ENCODE measurements at places on chromosomes 7 and 10.
A peak's percentile ranks its signal among the peaks of the same experiment; 100 is the strongest.

GRCh38 chr10:391305-391704, 256.1 kb downstream of the ZMYND11 start:
- DNase-seq = no peak

GRCh38 chr10:4033341-4033896, 248.4 kb upstream of the KLF6 start:
- DNase-seq = no peak

DNA sequence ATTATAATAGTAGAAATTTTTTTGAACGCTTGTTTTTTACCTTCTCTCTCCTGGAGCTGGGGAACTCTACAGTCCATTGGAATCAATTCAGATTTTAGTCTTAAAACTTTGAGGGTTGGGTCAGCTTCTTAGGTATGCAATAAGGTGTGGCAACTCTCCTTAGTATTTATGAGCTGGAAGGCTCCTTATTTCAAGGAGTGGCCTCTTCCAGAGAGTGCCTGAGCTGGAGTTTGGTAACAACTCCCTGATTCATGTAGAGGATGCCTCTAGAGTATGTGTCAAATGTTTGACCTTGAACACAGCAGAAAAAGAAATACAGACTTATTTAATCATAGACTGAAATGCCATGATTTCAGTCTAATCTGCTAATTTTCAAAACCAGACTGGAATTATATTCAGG, 11.1 kb downstream of the CDK14 start:
- DNase-seq = no peak

GRCh38 chr10:79187121-79187940, 118.6 kb downstream of the ZMIZ1 start:
- no peak for DNase-seq

DNA sequence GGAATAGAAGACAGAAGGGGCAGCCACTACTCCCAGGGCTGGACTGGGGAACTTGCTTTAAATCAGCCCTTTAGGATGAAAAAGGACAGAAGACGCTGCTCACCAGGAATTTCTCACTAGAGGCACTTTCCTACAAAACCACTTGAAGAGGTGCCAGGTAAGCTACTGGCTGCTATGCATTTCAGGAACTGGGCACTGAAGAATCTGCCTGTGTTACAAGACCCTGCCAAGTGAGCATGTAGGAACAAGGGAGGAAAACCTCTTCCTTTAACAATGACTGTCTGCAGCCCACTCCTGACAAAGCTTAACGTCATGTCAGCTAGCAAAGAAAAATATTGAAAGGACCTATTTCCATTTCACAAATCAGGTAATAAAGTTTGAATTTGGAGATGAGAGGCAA, 5.8 kb upstream of the AGMO start:
- no peak for DNase-seq

- DNase-seq = no peak
Measured at GRCh38 chr10:11993834-11994468, 48.7 kb downstream of the UPF2 start.

DNA sequence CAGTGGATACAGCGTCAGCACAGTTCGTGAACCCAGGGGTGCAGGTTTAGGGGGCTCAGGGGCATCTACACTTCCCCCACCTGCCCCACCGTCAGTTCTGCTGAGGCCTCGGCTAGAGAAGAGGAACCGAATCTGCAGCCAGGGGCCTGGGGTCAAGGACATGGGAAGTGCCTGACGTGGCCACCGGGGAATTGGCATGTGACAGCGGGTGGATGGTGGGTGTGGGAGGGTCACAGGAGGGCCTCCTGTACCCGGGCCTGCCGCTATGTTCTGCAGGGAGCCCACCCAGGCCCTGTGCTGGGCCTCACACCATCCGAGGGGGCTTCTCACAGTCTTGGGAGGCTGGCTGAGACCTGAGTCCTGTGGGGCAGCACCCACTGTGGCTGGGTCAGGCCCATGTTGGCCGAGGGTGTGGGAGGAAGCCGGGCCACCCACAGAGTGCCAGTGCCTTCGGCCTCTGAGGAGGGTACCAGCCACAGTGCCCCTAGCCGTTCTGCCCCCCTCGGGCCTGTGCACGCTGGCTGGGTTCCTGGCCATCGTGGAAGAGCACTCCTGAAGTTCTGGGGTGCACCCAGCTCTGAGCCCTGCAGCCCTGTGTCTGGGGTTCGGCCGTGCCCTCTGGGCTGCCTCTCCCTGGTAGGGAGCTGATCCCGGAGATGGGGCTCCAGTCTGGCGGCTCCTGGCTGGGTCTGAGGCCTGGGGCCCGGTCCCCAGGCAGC, 5.9 kb downstream of the TTYH3 start:
- DNase-seq = no peak

DNA sequence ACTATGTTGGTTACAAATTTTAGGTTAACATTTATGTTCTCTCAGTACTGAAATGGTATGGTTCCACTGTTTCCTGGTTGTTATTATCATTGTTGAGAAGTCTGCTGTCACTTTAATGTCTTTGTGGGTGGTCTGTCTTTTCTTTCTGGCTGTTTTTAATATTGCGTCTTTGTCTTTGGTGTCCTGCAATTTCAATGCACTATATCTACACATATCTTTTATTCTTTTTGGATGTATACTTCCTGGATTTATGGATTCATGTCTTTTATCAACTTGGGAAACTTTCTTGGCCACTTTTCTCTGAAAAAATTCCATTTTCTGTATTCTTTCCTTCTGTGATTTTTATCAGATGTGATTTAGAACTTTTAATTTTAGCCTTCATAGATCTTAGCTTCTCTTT, 250.2 kb downstream of the BUB3 start:
- DNase-seq = no peak

DNA sequence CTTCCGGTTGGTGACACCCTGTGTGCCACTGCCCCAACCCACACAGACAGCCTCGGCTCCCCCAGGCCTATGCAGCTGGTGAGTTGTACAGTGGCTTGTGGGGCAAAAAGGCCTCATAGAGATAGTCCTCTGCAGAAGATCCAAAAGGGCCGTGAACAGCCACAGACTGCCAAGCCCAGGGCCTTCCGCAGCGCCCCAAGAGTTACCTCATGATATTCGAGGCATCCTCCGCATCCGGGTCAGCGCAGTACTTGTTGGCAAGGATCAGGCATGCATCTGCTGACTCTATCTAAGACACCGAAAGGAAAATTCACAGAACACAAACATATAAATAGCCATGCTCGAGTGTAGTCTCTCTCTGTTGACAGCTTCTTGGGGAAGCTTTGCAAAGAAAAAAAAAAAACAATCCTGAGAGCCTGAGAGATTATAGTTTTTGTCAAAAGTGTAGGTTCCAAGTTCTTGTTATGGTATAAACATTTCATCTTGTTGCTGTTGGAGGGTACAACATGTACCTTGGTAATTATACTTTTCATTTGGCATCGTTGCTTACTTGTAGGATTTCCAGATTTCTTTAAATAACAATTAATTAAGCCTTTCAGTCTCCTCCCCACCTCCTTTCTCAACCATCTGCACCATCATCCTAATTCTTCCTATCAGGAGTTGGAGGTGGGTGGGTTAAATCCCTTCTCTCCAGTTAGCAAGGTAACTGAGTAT, 553.0 kb downstream of the KCNMA1 start:
- DNase-seq = no peak

- no peak for DNase-seq
Measured at GRCh38 chr10:133592716-133593115, 27.3 kb upstream of the SYCE1 start.

GRCh38 chr7:47514818-47515217, 67.1 kb downstream of the TNS3 start:
- DNase-seq = no peak

DNA sequence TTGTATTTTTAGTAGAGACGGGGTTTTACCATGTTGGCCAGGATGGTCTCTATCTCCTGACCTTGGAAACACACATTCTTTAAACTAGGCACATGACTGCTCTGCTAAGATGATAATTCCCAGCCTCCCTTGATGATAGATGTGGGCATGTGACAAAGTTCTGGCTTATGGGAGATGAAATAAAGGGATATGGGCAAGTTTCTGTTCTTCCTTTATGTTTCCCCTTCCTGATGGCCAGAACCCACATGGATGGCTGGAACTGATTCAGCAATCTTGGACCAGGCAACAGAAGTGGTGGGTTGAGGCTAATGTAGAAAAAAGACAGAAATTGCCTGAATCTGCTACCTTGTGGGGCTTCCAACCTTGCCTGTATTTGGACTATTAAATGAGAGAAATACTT, 60.7 kb upstream of the NRP1 start:
- no peak for DNase-seq

DNA sequence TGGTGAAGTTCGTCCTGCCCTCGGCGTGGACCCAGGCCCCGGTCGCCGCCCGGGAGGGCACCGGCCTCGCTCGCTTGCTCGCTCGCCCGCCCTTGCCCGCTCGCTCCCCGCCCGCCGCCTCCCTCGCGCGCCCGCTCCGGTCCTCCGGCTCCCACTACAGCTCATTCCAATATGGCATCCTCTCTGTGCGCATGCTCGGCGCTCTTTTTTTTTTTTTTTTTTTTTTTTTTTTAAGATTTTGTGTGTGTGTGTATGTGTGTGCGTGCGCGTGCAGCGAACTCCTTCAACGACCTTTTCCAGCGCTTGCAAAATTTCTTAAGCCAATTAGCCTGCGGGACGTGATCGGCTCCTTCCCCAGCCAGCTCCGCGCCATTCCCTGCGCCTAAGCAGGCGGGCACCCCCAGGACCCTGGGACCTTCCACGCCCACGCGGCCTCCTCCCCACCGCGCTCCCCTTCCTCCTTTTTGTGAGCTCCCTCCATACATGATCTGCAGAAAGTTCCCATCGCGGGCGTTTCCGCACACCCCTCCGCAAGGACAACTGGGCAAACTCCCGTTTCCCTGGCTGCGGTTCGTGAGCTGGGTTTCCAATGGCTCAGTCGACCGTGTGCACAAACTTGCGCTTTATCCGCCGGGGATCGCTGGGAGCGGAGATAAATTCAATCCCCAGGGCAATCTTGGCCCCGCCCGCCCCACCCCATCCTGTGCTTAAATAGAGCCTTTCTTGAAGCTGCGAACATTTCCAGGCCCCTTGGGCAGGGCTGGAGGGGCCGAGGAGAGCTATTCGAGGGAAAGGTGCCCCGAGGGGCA, at the start of gene SFMBT2:
Gene SFMBT2, minus strand, starts transcription at position 173 of the 809 bp plus-strand sequence. CDS start 29,136 bp downstream, outside the sequence.
- DNase-seq = peak; percentile 67

DNA sequence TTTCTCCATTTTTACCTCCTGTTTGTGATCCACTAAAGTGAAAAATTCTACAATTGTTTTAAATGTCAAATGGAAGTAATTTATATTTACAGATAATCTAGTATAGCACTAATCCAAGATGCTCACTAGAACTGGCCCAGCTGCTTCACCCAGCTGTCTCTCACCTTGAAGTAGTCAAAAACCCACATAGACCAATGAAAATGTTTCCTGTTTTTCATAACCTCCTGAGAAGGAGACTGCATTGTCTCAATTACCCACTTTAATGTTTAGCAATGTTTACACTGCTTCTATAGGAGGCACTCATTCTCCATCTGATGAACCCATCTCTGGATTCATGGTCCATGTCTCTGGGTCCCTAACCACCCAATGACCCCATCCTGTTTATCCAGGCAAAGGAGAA, 56.1 kb upstream of the ADO start:
- no peak for DNase-seq

GRCh38 chr7:26122745-26123144, 29.3 kb upstream of the NFE2L3 start:
- no peak for DNase-seq

DNA sequence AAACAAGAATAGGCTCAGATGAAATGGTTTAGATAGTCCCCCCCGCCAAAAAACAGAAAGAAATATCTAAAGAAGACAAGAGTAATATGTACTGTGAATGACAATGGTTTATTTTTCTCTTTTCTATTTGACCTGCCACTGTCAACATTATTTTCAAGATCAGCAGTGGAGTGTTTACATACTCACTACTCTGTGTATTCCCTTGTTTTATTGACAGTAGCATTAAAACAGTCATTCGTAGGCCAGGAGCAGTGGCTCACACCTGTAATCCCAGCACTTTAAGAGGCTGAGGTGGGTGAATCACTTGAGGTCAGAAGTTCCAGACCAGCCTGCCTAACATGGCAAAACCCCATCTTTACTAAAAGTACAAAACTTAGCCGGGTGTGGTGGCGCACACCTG, 245.3 kb upstream of the SLC26A5 start:
- no peak for DNase-seq

GRCh38 chr10:43209074-43209455, 57.8 kb downstream of the RASGEF1A start:
- no peak for DNase-seq

- DNase-seq = no peak
Measured at GRCh38 chr7:67493366-67493765, 496.7 kb downstream of the TYW1 start.

DNA sequence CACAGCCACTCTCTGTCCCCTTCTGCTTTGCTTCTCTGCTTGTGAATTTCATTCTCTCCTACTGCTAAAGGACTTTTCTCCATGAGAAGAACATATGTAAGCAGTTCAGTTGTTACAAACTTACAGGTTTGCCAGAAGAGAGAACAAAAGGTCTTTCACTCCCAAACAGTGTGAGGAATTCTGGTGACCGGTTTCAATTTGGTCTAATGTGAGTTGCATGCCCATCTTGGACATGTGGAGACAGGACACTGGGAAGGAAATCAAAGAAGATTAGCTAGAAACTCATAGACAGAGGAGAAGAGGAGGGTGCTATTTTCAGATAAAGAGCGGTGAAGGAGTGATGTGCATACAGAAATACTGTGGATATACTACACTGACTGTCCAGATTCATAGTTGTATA, 209.5 kb upstream of the INHBA start:
- DNase-seq = no peak

DNA sequence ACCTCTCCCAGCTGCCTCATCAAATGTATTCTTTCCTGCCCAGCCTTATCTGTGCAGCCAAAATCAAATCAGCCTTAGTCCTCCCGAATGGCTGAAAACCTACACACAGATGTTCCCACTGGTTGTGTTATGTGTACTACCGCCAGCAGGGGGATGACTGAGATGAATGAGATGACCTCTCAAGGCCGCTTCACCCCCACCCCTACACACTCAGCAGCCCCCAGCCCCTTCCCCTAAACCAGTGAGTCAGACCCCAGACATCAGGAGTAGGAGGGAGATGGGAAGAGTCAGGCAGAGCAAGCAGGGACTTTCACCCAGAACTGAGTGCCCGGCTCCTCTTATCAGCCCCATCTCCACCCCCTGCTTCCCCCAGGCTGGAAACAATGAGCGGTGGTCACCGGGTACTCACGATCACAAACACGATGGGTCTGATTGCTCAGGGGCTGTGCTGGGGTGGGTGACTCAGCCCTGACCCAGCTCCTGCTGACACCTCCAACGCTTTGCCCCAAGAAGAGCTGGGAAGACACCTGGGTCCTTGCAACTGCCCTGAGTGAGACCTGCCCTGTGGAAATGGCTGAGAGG, 6.5 kb upstream of the C10orf105 start:
- DNase-seq = peak; percentile 58

DNA sequence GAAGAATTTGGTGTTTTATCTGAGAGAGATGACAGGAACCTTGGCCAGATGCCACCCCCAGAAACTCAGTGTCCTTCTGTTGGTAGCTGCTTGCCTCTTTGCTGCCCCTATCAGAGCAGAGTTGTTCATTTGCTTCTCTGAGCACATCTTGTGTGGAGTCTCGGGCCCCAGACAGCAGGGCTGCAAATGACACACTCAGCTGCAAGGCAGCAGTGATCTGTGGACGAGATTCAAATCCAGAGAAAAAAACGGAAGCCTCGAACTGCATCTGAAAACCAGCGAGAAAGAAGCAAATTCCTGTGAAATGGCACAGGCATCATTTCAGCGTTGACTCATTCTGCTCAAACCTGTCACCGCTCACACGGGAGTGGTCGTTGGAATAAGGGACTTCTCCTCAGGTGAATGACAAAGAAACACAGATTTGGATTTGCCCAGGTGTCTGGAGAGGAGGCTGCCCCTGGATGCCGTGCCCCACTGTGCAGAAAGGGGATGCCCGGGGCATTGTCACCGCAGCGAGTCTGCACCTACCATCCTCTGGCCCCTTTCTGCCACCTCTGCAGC, 144.7 kb downstream of the PFKFB3 start:
- DNase-seq = no peak

- no peak for DNase-seq
Measured at GRCh38 chr10:49049660-49050059, 65.7 kb downstream of the VSTM4 start.
